ENCODE measurements at places on chromosomes 3 and 15.
A peak's percentile ranks its signal among the peaks of the same experiment; 100 is the strongest.

DNA sequence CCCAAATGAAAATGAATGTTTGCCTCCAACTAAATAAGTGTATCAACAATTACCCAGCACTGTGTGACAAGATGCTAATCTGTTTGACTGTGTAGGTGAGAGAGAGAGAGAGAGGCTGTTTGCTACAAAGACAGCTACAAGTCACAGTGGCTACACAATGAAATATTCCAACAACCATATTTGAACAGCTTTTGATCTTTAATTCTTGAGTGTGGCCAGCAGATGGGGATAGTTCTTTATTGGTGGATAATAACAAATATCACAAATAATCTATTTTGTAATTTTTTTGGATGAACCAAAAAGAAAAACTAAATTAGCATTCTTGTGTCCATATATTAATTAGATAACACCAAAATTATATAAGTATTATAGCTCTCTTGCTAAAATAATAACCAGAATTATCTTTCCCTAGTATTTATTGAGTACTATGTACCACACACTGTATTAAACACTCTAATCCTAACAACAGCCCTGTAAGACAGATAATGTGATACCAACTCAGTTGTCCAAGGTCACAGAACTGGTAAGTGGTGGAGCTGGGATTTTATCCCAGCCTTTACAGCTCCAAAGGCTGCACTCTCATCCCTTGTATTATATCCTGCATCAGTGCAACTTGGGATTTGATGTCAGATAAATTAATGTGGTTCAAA lies 61.9 kb upstream of the C3orf80 start:
- DNase-seq, result no peak

DNA sequence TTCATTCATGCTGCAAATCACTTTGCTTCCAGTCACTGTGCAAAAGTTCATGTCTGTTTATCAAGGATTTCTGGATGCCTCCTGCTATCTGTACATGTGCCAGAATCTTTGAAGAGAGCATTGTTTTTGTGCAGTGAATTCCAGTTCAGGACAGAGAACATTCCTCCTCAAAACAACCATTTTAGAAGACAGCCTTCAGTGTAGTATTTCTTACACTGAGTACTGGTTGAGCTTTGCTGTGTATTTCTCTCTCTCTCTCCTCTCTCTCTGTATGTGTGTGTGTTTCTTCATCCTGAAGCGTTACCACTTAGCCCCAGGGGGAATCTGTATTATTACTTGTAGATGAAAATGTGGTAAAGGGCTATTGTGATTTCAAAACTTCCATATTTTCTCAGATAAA lies 123.8 kb upstream of the CHL1 start:
- no peak for DNase-seq

GRCh38 chr15:63978511-63979261 lies 67.6 kb downstream of the DAPK2 start:
- no peak for DNase-seq

- DNase-seq, result no peak
Observed at GRCh38 chr3:95655363-95655986, 1158.9 kb upstream of the EPHA6 start.

GRCh38 chr3:77682162-77682561 lies 642.3 kb downstream of the ROBO2 start:
- no peak for DNase-seq

DNA sequence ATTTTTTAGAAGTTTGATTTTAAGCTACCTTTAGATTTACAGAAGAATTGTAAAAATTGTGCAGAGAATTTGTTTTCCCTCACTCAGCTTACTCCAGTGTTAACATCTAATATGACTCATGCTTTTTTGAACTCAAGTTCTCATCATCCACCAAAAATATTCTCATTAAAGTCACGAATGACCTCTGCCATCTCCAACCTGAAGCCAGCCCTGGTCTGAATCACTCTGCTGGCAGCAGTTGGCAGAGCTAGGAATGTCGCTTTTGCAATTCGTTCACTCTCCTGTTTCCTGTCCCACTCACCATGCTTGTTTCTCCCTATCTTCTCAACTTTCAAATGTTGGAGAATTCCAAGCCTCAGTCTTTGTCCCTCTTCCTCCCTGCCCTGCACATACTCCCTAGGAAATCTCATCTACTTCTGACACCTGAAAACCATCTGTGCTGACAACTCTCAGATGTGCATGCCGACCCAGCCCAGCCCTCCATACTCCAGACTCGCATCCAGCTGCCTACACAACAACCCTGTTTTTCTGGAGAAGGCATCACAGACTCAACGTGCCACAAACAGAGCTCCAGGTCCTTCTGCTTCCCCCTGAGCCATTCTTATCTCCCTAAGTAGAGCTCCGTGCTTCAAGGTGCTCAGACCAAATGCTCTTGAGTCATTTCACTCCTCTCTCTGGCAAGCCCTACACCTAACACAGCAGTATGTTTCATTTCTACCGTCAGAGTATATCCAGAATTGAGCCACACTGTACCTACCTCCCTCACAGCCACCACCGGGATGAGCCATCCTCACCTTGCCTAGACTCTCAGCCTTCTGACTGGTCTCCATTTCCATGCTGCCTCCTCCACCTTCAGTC lies 24.9 kb downstream of the PRR23E start:
- DNase-seq, result no peak

DNA sequence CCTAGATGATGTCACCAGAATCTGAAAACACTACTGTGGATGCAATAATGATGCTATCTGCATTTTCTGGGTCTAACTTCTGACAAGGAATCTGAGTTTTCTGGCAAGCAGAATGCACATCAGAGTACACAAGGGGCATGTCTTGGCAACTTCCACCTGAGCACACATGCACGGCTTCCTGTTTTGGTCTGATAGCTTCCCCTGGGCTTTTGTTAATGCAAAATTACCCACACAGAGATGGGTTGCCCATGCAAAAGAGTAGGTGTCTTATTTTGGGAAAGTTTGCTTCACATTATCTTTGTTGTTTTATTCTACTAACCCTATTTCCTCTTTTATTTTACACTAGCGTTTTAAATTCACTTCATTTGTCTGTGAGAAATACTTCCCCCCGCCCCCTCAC lies 74.2 kb upstream of the SATB1 start:
- DNase-seq, result peak; percentile 23

DNA sequence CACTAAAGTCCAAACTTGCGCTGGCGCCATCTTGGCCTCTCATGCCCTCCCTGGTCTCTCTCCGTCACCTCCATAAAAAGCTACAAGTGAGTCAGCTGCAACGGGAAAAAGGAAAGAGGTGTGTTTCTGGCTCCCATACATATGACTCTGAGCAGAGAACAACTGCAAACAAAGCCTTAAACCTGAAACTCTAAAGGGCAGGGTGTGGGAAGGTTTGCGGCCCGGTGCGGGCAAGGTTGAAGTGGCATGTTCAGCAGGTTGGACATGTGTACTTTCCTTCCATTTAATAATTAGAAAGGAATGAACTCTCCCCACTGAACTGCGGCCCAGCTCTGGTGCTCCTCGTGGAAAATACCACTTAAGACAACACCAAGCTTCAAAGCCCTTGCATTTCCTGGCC lies 59.0 kb upstream of the PPARG start:
- DNase-seq, result no peak

DNA sequence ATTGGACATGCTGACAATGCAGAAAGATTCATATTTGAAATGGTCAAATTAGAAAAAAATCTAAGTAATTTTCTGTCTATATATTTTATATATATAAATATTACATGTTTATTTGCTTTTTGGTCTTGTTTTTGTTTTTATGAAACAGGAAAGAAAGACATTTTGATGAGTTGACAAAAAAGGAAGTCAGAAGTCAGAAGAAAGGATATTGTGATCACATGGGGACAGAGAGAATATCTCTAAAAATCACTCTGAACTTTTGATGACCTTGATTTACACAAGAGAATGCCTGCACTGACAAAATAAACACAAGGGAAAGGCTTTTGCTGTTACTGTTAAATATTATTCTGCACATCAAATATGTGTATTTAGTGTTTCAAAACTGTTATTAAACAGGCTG lies 811.2 kb downstream of the SI start:
- DNase-seq, result no peak

All from CD4-positive, alpha-beta T cell (primary cell).